SHP77 treated with DMSO at 0.1 percent for 48 hours (cell line): ENCODE measurements at places on chromosomes 11 and 22.

GRCh38 chr22:19197997-19198865, 19.7 kb upstream of the SLC25A1 start:
- DNase-seq = no peak

- DNase-seq = no peak
Observed at GRCh38 chr22:35325209-35325608, 25.5 kb downstream of the TOM1 start.

DNA sequence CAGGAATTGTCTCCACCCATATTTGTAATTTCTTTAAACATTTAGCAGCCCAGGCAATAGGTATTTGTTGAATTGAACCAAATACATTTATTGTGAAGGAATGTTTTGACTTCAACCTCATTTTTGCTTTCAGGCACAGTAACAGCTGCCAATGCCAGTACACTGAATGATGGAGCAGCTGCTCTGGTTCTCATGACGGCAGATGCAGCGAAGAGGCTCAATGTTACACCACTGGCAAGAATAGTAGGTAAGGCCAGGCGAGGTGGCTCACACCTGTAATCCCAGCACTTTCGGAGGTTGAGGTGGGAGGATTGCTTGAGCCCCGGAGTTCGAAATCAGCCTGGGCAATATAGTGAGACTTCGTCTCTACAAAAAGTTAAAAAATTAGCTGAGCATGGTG, 20.9 kb downstream of the ACAT1 start:
- DNase-seq = no peak

- no peak for DNase-seq
Observed at GRCh38 chr11:12175694-12176241, 65.4 kb downstream of the MICAL2 start.

GRCh38 chr11:32531528-32531927, 52.1 kb upstream of the EIF3M start:
- no peak for DNase-seq

DNA sequence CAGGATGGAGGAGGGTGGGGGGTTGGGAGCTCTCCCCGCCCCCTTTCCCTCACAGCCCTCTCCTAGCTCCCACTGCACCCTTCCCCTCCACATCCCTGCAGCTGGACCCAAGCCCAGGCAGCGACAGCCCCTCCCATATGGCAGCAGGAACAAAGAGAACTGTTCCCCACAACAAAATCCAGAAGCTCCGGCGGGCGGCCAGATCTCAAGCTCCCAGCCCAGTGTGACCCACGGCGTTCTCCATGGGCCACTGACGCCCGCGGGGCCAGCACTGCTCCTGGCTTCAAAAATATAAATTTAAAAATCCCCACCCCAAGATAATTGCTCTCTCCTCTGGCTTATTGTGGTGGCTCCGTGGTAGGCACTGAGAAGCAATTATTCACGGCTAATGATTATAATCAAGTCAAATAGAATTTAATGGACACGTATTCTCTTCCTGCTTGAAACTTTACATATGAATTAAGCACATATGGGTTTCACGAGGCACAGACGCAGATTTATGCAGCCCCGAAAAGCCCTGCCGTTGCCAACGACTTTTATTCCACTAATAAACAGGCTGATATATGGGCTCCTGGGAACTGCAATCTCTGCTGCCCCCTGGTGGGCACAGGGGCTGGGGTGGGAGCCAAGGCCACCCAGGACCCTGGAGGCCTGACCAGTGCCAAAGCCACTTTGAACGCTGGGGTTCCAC, 17.5 kb downstream of the MACROD1 start:
- peak; percentile 15 for DNase-seq

GRCh38 chr22:20439928-20440575, 2.4 kb upstream of the SCARF2 start:
- no peak for DNase-seq

- DNase-seq = no peak
Observed at GRCh38 chr11:44312876-44313275, 2.9 kb upstream of the ALX4 start.

DNA sequence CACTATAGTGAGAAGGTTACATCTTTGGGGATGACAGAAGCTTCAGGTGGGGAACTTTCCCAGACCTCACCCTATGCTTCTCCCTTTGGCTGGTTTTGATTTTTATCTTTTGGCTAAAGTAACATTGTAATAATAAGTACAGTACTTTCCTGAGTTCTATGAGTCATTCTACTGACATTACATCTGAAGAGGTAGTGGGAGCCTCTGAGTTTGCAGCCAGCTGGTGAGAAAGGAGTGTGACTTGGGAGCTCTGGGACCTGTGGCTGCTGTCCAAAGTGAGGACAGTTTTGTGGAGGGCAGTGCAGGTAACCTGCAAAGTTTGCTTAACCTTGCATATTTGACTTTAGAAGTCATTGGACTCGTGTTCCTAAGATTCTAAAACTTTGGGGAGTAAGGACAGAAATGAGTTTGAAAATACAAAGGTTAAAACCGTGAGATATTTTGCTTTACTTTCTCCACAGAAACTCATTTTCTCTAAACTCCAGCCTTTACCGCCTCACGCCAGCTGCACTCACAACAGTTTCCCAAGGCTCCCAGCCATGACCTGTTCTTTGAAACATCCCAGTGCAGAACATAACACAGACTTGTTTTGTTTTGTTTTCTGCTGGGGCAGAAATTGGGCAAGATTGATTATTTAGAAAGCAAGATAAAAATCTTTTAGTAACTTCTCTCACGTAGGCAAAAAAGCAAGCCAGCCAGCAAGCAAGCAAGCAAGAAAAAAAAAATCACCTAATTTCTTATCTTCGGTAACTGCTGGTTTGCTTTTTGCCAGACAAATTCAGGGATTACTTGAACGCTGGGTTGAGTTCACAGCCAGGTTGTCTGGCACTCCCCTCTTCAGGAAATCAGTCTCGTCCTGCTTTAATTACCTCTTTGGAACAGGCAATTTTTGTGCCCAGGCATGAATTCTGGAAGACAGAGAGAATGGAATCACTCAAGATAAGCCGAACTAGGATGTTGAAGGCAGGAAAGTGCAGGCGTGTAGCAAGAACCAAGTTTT, 478.3 kb upstream of the ISX start:
- DNase-seq = no peak

DNA sequence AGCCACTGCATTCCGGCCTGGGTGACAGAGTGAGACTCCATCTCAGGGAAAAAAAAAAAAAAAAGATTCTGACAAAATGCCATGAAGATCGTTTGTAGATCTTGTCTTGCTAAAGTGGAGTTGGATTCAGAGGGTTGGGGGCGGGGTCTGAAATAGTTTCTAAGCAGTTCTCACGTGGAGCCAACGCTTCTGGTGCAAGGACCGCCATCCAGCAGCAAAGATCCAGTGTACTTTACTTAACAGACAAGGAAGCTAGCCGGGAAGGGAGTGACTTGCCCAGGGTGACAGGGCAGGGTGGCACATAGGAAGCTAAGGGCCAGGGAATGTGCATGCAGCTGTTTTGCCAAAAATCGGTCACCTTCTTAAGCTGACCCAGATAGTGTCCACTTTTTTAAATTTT, 27.4 kb downstream of the APOL1 start:
- no peak for DNase-seq

DNA sequence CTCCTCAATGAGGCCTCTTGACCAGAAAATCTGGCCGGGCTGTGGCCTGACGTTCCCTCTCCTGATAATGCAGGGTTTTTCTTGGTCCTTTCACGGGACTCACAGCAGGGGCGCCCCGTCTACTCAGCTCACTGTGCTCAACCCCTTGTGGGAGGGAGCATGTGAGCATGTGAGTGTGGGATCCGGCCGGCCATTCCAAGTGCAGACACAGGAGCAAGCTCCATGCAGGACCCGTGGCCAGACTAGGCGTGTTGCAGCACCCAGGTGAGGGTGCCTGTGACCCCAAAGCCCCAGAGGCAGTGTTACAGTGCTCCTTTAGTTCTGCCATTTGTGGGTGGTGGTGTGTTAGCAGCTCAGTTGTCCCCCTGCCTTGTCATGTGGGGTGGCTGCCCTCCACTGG, 18.0 kb downstream of the DHCR7 start:
- DNase-seq = no peak

GRCh38 chr11:74195828-74196227, 24.7 kb downstream of the PPME1 start:
- no peak for DNase-seq

DNA sequence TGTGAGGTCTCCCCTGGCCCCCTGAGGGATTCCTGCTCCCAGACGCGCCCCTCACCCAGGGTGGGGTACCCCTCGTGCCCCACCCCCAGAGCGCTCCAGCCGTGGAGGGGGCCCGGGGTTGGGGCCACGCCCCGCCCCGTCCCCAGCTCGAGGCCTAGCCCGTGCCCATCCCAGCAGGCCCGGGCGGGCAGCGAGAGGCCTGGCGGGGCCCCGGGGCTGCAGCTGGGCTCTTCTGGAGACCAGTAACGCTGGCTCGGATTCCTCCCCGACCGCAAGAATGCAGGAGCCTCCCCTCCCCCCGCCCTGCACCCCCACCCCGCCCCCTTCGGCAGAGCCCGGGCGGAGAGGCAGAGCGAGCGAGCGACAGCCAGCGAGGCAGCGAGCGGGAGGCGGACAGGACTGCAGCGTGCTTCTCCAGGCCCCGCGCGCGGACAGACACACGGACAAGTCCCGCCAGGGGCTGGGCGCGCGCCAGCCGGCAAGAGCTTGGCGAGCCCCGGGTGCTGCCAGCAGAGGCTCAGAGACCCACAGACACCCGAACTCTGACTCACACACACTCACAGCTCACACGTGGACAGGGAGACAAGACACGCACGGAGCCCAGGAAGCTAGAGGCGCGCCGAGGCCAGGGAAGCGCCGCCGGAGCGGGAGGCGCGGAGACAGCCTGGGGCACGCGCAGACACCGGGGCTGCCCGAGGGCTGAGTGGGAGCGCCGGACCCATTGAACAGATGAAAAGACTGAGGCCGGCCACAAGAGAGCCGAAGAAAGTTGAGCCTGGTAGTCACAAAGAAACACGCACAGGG, 15.2 kb downstream of the BCL9L start:
- DNase-seq = no peak

GRCh38 chr11:9498457-9499078, 37.8 kb downstream of the ZNF143 start:
- no peak for DNase-seq

GRCh38 chr11:116842909-116843308, 5.5 kb upstream of the APOA1 start:
- DNase-seq = no peak

- DNase-seq = no peak
Observed at GRCh38 chr11:14519597-14519916, 629 bp downstream of the PSMA1 start.

- no peak for DNase-seq
Observed at GRCh38 chr11:5197536-5197935, 2.9 kb downstream of the OR51V1 start.

- DNase-seq = no peak
Observed at GRCh38 chr11:89381094-89381493, 110.1 kb downstream of the NOX4 start.

- no peak for DNase-seq
Observed at GRCh38 chr11:66459138-66459778, 7.4 kb upstream of the PELI3 start.

DNA sequence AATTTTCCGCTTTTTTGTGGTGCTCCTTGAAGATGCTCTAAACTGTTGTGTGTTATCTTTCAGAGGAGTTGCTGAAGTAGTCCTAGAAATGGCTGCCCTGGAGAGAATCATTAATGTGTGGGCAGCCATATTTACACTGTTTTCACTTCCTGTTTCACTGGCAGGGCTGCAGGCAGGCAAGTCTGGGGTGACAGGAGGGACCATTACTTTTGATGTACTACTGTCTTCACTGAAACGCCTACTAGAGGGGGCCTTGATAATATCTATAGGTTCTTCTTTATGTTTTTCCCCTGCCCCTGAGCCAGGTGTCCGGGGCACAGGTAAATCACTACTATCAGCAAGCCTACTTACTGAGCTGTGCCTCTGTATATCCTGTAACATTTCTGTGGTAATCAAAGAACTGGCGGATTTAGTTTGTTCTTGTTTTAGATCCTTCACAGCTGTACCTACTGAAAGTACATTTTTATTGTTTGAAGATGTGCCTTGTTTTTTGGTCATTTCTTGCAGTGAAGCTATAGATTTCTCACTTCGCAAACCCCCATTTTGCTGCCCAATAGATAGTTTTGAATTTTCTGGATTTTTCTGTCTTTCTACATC, 39.7 kb downstream of the ACAT1 start:
- no peak for DNase-seq

DNA sequence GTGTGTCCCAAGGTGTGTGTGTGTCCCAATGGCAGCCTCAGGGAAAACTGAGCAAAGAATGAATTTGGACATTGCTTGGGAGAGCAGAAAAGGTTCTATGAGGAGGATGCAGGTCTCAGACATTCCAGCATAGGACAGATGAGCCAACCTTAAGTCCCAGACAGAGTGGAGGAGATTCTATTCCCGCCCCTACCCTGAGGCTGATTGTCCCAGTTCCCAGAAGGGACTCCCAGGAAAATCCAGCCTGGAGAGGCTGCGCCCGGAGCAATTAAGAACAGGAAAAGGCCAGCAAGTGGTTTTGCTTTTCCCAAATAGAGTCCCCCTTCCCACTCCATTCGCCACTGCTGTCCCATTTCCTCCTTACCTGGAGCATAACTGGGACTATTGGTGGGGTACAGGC, 54.1 kb downstream of the RELT start:
- DNase-seq = no peak
